ENCODE measurements at places on chromosomes 11 and 22. TPM values are rescaled to one million over a fixed set of nuclear protein-coding genes. Genes with fewer than 3 reads are reported as not detected.
A peak's percentile ranks its signal among the peaks of the same experiment; 100 is the strongest.

Gene SLN
- total RNA-seq, result not detected

Gene INSC
- 0.44 TPM for total RNA-seq

Gene FIBIN
- 38.9 TPM for total RNA-seq

Gene FOLR3
- total RNA-seq, result 10.6 TPM

Gene SERHL2
- 5.4 TPM for total RNA-seq

Gene SYCE3
- total RNA-seq, result not detected

Gene CRACR2B
- 1.5 TPM for total RNA-seq

Gene SLCO2B1
- not detected for total RNA-seq

DNA sequence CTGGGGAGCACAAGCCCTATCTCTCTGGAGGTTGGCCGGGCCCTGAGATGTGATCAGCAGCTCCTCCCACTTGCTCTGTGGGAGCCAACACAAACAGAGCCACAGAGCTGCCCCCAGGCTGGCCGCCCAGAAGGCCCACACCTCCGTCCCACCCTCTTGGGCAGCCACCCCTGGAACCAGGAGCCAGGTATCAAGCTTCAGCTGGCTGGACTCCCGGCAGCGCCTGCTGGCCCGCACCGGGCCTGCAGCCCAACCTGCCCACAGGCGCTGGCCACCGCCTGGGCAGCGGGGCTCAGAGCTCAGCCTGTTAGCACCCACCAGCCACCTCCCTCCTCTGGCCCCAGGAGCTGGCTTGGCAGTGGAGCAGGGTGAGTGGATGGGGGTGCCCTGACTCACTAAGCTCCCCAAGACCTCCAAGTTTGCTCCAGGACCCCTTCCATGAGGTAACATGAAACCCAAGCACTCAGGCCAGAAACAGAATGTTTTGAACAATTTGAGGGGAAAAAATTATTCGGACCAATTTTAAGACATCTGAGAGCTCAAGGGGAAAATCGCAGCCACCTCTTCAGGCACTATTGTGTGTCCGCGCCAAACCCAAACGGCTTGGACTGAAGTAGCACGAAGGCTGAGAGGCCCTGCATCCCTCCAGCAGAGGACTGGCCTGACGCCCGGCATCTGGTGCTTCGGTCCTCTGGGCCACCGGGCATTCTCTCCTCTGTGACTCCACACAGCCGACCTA, 450.8 kb downstream of the SOX6 start:
- H3K27ac ChIP-seq, result no peak overlapping the region
- 0 out of 2 replicates have a peak, but pooled peaks cover 4% of the 10 kb centered on the region for H3K27me3 ChIP-seq
- H3K4me3 ChIP-seq, result no peak overlapping the region
- no peaks in the 10 kb centered on the region for H3K4me1 ChIP-seq
- DNase-seq, result no peak
- H3K36me3 ChIP-seq, result no peaks in the 10 kb centered on the region

GRCh38 chr11:105070306-105070705, 25.2 kb upstream of the CARD16 start:
- no peak overlapping the region for H3K27ac ChIP-seq
- no peak for DNase-seq

DNA sequence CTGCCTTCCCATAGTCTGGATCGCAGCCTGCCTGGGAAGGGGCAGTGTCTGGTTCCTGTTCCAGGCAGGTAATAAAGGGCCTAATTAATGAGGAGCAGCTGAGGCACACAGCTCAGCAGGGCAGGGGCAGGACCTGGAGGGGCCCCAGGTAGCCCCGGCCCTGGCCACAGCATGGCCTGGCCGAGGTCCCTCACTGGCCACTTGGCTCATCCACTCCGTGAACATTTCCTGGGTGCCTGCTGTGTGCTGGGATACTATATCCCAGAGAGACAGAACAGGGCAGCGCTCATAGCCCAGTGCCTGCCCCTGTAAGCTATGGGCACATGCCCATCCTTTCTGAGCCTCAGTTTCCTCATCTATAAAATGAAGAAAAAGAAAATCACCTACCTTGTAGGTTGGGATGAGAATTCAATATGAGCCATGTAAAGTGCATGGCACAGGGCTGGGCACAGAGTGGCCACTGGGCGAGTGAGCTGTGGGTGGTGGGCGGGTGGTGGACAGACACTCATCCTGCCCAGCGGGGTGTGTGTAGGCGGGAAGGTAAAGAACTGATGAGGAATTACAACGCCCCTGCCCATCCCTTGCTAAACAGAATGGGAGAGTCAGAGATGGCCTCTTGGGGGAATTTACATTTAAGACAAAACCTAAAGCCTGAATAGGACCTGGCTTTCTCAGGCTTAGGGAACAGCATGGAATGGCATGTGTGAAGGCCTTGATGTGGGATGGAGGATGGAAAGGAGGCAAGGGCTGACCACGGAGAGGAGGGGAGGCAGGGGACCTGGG, 9.2 kb downstream of the MYRF start:
- no peak overlapping the region for H3K27ac ChIP-seq
- DNase-seq, result no peak
- no peaks in the 10 kb centered on the region for H3K36me3 ChIP-seq
- H3K4me1 ChIP-seq, result peaks cover 2% of the 10 kb centered on the region
- H3K4me3 ChIP-seq, result no peak overlapping the region

- H3K36me3 ChIP-seq, result peaks cover 6% of the 10 kb centered on the region
- H3K27ac ChIP-seq, result peak overlapping the region; percentile 69
- H3K27me3 ChIP-seq, result no peaks in the 10 kb centered on the region
- H3K4me3 ChIP-seq, result peak overlapping the region; percentile 12
- peak; percentile 74 for DNase-seq
These were observed 6.3 kb downstream of the CEND1 start for GRCh38 chr11:783581-784015.

GRCh38 chr11:44585421-44585820, 20.0 kb downstream of the CD82 start:
- H3K27me3 ChIP-seq, result no peaks in the 10 kb centered on the region
- no peak overlapping the region for H3K27ac ChIP-seq
- peaks cover 6% of the 10 kb centered on the region for H3K36me3 ChIP-seq
- peaks cover 15% of the 10 kb centered on the region for H3K4me1 ChIP-seq
- no peak for DNase-seq
- no peak overlapping the region for H3K4me3 ChIP-seq

GRCh38 chr11:95547976-95548375, 241.6 kb downstream of the FAM76B start:
- no peak for DNase-seq
- no peaks in the 10 kb centered on the region for H3K4me1 ChIP-seq
- no peak overlapping the region for H3K27ac ChIP-seq
- H3K27me3 ChIP-seq, result no peaks in the 10 kb centered on the region

GRCh38 chr11:94835594-94835927, 67.4 kb downstream of the AMOTL1 start:
- H3K27ac ChIP-seq, result peak overlapping the region; percentile 73
- H3K4me3 ChIP-seq, result peak overlapping the region; percentile 26
- peaks cover 64% of the 10 kb centered on the region for H3K4me1 ChIP-seq
- DNase-seq, result peak; percentile 9

- peaks cover 12% of the 10 kb centered on the region for H3K4me1 ChIP-seq
- no peak overlapping the region for H3K4me3 ChIP-seq
- H3K27ac ChIP-seq, result no peak overlapping the region
- H3K36me3 ChIP-seq, result no peaks in the 10 kb centered on the region
- H3K27me3 ChIP-seq, result no peaks in the 10 kb centered on the region
- DNase-seq, result no peak
These were observed 20.7 kb downstream of the DIXDC1 start for GRCh38 chr11:111957663-111958444.

GRCh38 chr11:94788396-94788795, 20.2 kb downstream of the AMOTL1 start:
- peaks cover 80% of the 10 kb centered on the region for H3K4me1 ChIP-seq
- peak overlapping the region; percentile 82 for H3K27ac ChIP-seq
- H3K4me3 ChIP-seq, result peak overlapping the region; percentile 72
- DNase-seq, result peak; percentile 71
- H3K27me3 ChIP-seq, result no peaks in the 10 kb centered on the region
- 0 out of 2 replicates have a peak, but pooled peaks cover 4% of the 10 kb centered on the region for H3K36me3 ChIP-seq

DNA sequence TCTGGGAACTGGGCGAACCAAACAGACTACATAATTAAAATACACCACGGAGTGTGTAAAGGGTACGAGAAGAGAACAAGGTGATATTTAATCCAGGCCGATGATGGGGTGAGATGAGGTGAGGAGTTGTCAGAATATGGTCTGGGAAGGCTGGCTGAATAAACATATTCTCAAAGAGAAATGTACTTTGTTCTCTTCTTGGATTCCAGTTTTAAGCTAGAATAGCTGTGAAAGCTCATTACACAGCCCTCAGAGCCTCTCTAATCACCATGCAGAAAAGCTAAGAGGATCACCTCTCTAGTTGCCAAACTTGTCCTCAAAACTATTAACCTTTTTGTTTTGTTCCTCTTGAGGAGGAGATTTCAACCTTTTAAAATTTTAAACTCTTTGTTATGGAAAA, 89.8 kb downstream of the ATG16L2 start:
- no peaks in the 10 kb centered on the region for H3K27me3 ChIP-seq
- peaks cover 14% of the 10 kb centered on the region for H3K4me1 ChIP-seq
- no peak for DNase-seq
- H3K27ac ChIP-seq, result no peak overlapping the region

DNA sequence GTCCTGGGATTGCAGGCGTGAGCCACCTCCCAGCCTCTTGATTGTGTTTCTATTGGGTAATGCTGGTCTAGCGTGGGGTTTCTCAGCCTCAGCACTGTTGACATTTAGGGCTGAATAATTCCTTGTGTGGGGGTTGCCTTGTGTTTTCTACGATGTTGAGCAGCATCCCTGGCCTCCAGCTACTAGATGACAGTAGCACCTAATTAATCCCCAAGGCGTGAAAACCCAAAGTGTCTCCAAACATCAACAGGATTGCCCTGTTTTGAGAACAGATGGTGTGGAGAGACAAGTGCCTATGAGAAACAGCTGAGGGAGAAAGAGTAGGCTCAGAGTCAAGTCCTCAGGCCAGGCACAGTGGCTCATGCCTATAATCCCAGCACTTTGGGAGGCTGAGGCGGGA, 67.2 kb downstream of the SGSM1 start:
- no peak overlapping the region for H3K4me3 ChIP-seq
- H3K4me1 ChIP-seq, result no peaks in the 10 kb centered on the region
- peaks cover 5% of the 10 kb centered on the region for H3K27me3 ChIP-seq
- no peak overlapping the region for H3K27ac ChIP-seq
- H3K36me3 ChIP-seq, result no peaks in the 10 kb centered on the region

GRCh38 chr11:92528001-92528400, 303.4 kb downstream of the FAT3 start:
- DNase-seq, result peak; percentile 3
- H3K4me1 ChIP-seq, result no peaks in the 10 kb centered on the region
- no peaks in the 10 kb centered on the region for H3K36me3 ChIP-seq
- no peak overlapping the region for H3K4me3 ChIP-seq

Data from HFFc6 (cell line).